Smooth muscle cell of the brain vasculature (primary cell): ENCODE measurements at places on chromosomes 11 and 22.

- DNase-seq: no peak
These were observed 131.9 kb downstream of the WNT11 start for GRCh38 chr11:76074148-76075095.

GRCh38 chr22:30005213-30005857 lies 74.9 kb upstream of the HORMAD2 start:
- DNase-seq: peak; percentile 60

- DNase-seq: peak; percentile 49
These were observed 14.4 kb upstream of the SERPINH1 start for GRCh38 chr11:75547617-75548058.

- DNase-seq: no peak
These were observed 64.8 kb upstream of the YWHAH start for GRCh38 chr22:31879585-31879984.

DNA sequence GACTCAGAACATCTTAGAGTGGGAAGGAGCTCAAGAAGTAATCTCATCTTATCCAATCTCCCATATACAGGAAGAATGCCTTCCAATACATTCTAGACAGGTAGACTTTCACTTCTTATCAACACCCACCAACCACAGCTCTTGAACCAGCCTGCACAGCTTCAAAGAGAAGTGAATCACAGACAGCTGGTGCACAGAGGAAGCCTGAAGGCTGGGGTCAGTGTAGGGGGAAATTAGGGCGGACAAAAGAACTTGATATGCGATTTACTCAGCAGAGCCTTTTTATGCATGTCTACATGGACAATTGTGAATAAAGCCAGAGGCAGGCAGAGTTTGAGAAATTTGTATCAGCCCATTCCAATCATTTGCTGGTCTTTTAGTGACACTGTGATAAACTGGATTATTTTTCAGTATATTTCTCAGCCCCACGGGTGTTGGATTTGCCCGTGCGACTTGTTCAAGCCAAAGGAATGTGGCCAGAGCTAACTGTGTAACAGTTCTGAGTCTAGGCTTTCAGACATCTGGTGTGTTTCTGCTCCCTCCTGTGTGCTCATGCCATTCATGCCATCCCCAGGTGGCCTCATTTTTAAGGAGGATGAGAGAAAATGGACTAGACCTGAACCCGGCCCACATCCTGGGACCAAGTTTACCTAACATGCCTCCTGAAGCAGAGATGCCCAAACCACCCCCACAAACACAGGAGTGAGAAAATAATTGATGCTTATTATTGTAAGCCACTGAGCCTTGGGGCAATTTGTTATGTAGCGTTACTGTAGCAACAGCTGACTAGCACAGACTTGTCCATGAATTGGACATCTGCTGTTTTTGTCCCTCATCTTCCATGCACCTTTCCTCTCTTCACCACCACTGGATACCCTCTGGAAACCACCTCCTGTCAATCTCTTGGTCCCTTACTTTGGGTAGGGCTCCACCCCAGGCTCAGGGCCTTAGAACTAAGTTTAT lies 137.5 kb upstream of the HSD17B12 start:
- no peak for DNase-seq

- no peak for DNase-seq
These were observed 75.1 kb upstream of the SESN3 start for GRCh38 chr11:95306123-95306522.
